ENCODE measurements at places on chromosomes 6 and 20.

- no peak for DNase-seq
These were observed 157.7 kb downstream of the ID4 start for GRCh38 chr6:19994909-19995308.

DNA sequence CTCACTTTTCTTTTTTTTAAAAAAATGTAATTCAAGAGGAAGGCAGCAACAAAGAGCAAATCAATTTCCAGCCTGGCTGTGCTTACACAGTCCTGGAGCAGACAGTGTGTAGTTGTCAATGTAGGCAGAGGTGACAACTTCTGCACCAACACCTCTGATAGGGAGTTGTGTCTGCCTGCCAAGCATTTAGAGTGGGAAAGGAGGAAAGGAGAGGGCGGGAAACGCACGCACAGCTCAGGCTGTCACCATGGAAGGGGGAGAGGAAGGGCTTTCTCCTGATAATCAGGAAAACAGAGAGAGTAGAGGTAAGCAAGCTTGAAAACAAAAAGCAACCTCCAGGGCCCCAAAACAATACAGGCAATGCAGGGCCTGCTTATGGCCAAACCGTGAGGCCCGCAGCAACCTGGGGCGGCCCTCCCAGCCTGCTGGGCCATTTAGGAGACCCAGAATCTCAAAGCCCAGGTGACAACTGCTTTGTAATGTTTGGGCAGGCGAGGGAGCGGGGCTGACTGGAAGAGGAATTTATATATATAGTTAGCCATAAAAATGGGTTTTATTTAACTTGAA is 41.5 kb upstream of the GFOD1 start:
- no peak for DNase-seq

- no peak for DNase-seq
These were observed 42.2 kb upstream of the SPTLC3 start for GRCh38 chr20:12966468-12967085.

GRCh38 chr6:71220466-71220865 is 68.1 kb upstream of the OGFRL1 start:
- no peak for DNase-seq

DNA sequence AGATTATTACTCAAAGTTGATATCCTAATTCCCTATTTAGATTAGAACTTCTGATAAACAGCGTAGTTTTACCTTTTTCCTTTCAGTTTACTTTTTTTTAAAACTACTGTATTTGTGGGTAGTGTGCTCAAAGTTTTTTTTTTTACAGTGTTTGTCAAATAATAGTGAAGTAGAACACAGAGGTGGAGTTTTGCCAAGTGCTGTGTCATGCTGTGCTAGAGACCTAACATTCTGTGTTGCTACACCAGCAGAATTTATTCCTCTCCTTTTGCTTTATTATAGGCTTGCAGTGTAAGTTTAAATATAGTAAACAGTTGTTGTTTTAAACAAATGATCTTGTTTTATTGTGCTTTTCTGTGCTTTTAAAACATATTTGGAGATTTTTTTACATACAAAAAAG is 125.4 kb downstream of the HIVEP1 start:
- DNase-seq = no peak

DNA sequence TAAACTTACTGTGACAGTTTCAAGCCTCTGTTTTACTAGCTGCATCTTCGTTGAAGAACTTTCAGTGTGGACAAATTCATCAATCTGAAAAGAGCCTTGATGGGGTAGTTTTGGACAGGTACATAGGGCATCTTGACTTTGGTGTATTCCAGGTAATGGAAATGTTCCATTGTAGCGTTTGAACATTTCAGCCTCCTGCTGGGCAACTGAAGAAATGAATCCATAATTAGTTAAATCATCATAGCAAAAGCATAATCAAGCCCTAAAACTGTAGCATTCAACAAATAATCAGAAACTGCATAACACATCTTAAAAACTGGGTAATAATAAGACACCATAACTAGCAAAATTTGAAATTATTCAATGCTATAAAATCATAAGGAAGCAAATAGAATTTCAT is 86.2 kb downstream of the AHI1 start:
- no peak for DNase-seq

DNA sequence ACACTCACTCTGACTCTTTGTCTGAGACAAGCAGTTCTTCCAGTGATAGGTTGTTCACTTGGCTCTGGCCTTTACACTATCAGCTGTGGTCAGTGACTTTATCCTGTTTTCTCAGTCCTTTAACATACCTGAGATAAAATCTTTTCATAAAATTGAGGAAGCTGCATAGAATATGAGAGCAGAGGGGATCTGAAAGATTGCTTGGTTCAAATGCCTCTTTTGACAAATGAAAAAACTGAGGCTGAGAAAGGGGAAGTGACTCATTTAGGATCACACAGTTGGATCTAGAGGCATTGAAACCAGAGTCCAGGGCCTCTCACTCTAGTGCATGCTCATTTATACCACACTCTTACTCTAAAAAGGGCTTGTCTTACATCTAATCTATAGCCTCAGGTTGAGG is 277.0 kb upstream of the TBX18 start:
- no peak for DNase-seq

GRCh38 chr6:152225241-152225934 is 411.8 kb downstream of the SYNE1 start:
- no peak for DNase-seq

DNA sequence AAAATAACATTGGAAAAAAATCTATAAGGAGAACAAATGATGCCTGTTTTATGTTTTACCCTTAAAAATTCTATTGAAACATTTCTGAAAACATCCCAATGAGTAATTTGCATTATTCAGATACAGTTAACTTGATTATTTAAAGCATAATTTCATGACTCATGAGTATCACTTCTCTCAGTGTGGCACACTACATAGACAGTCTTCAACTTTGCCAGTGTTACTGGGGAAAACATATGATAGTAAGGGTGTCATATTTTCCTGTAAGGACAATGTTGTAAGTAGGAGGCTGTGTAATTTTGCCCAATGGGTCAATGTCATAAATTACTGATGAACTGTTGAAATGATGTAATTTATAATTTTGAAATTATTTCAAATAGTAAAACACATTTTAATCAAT is 125.5 kb downstream of the PHACTR1 start:
- no peak for DNase-seq

GRCh38 chr20:24798930-24799705 is 150.0 kb upstream of the CST7 start:
- no peak for DNase-seq

- DNase-seq = no peak
These were observed 278.2 kb downstream of the NRN1 start for GRCh38 chr6:5728351-5729079.

DNA sequence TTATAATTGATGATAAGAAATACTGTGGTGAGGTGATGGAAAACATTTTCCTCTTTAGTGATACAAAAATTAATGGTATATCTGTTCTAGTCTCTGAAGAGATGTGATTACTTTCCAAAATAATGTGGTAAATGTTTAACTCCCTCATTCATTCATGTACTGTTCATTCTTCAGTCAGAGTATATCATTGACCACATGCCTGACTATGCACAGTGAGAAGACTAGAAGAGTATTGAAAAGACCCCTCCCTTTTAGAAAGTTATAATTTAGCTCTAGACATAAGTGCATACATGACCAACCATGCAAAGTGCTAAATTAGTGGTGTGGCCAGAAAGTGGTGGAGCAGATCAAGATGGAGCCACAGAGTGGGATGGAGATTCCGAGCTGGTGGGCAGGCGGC is 133.0 kb downstream of the CLIC5 start:
- no peak for DNase-seq

GRCh38 chr6:38450717-38451116 is 189.0 kb downstream of the BTBD9 start:
- no peak for DNase-seq

DNA sequence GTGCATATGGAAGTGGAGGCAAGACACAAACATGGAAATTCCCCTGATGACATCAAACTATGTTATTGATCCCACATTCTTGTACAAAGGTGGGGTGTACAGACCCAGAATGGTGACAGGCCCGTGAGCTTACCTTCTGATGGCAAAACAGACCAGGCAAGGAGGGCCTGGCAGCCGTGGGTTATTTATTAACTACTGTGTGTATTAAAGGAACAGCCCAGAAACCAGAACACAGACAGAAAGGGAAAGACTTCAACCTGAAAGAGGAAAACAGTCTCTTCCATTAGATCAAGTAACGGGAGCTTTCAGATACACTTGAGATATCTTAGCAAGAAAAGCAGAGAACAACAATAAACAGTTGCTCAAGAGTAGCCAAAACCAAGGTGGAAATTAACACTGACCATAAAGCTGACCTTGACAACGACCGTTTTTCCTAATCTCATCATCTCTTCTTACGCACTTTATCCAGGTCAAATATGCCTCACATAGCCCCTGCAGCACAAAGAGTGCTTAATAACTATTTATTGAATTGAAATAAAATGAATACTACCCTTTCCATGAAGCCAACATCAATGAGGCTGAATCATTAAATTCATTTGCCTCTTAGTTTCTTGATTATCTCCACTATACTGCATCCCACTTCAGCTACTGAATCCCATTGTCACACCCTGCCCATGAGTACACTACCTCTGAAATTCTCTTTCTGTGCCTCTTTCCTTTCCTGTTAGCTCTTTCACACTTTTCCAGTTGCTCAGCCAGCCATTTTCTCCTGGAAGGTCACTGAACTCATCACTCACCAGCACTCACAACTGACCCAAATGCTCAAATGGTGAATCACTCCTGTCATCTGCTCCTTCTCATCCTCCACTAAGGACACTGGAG is 67.4 kb downstream of the MOXD1 start:
- no peak for DNase-seq

DNA sequence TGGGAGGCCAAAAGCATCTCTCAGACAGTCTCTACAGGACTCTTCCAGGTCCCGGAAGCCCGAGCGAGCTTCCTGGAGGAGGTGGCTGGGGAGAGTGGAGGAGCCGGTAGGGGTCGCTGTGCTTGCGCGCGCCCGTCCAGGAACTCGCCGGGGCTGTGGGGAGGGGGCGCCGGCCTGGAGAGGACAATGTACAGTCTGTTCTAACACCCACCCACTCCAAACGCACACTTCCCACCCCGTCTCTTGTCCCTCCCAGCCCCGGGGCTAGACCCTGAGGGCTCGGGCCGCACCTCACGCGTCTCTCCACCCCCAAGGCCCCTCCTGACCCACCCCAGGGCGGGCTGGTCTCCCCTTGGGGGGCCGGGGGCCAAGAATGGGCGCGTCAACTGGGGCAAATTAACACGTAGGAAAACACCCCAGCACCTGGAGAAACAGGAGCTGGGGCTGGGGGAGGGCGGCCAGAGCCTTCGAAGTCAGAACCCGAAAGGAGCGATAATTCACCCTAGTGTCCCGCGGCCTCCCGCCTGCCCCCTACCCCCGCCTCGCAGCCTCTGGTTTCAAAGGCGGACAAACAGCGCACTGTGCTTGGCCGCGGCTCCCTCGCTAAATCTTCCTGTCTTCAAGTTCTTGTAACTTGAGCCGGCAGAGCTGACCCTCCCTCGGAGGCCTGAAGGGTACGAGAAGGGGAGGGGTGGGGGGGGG is 103.2 kb upstream of the FOXP4 start:
- peak; percentile 71 for DNase-seq
